ENCODE measurements at places on chromosomes 4 and X.

GRCh38 chr4:131316086-131316485 is 1833.0 kb upstream of the PCDH10 start:
- no peak for DNase-seq

DNA sequence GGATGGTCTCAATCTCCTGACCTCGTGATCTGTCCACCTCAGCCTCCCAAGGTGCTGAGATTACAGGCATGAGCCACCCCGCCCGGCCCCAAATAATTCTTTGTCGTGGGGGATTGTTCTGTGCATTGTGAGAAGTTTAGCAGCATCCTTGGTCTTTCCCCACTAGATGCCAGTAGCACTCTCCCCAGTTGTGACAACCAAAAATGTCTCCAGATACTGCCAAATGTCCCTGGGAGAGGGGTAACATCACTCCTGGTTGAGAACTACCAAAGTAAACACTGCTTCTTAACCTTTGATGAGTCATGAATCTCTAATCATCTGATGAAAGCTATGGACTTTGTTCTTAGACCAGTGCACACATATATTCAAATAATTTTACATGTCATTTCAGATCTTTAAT is 90.7 kb upstream of the BRS3 start:
- DNase-seq = no peak

DNA sequence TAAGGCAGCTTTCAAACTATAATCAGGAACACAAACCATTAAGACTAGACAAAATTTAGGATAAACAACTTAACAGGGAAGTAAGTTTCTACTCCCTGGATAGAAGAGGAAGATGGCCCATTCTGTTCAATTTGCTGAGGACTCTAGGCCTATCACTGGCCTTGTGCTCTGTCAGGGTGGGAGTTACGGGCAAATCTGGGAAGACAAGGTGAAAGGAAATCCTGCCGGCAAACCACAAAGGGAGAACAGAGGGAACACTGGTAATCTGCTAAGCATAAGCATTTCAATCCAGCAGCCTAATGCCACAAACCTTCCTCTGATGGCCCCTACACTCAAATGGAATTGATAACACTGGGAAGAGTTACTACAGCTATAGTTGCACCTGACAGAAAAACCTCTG is 8.3 kb downstream of the GPR82 start:
- DNase-seq = no peak

DNA sequence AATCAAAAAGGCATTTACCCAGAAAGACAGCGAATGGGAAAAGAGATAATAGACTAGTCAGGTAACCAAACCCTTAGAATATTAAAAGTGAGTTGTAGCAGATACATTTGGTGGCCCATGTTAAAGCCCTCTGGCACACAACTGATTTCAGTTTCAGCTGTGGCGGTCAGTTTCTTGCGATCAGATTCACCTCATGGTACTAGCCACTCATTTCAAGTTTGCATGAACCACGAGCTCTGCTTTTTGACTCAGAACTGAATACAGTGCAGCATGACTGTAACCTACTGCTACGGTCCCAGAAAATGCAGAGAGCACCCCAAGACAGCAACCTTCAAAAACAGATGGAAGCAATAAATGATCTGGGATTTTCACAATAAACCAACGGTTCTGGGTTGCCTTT is 919.1 kb upstream of the PCDH10 start:
- DNase-seq = no peak

DNA sequence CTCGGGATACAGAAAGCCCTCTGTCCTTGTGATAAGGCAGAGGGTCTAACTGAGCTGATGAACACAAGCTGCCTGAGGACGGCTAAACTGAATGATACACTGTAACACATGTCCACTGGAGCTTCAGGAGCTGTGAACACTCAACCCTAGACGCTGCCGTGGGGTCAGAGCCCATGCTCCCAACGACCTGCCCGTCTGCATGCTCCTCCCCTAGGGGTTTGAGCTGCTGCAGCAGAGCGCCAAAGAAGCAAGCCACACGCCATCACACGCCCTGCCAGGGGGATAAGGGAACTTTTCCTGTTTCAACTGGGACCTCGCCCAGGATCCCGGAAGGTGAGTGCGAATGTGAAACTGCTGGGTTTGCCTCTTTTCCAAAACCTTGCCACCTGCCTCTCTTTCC is 361.8 kb downstream of the FAT4 start:
- DNase-seq = no peak

DNA sequence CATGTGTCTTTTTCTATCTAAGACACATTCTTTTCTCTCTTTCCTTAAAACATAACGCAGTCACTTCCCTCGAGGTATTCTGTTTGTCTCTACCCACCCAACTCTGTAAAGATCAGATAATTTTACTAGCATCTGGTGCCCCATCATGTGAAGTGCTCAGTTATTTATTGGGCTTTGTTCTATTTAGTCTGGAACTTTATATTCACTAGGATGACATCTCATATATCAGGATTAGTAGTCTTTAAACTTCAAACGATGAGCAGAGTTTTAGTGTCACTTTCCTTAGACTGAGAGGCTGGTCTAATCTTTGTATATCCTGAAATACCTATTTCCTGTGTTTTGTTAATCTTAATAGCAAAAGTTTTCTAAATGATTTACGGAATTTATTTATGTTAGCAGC is 445.5 kb upstream of the NDST3 start:
- DNase-seq = no peak

DNA sequence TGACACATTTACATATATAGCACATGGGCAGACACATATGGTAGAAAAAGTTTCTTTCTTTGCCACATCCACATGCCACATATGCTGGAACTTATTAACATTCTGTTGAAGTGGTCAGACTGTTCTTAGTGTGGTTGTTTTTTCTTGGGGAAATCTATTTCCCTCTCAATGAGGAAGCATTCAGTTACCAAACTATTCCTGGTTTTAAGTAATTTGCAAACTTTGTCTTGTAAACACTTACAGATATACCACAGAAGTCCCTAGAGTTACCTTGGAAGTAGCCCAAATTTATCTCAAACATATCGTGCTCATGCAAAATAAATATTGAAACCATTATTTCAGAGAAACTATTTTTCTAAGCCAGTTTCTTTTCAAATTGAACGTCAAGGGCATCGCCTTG is 625.5 kb upstream of the INTU start:
- DNase-seq = no peak

DNA sequence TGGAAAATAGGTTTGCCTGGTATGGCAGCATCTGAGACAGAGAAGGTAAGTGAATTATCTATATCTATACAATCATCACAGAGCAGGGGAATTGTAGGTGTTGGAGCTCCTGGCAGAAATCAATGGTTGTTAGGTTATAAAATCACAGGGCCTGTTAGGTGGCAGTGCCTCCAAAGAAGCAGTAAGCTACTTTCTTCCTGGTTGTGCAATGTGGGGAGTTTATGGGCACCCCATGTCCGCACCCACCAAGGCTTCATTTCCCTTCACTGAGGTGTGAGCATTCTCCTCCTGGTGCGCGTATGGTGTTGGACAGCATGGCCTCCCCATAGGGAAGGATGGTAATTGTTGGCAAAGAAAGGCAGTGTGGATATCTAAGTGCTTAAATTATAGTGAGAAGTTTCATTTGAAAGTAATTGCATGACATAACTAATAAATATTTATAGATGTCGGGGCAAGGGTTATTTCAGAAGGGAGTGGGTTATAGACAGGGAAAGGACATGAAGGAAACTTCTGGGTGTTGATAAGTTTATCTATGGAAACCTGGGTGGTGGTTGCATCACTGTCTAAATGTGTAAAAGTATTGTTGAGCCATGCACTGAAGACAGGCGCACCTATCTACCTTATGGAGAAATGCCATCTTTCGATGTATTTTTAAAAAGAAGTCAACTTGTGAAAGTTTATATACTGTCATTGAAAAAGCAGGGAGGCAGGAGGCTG is 153.7 kb downstream of the FRAS1 start:
- no peak for DNase-seq

- DNase-seq = no peak
Measured at GRCh38 chr4:120857312-120857711, 65.2 kb downstream of the PRDM5 start.

GRCh38 chrX:50779694-50780093 is 34.3 kb downstream of the SHROOM4 start:
- DNase-seq = no peak

- DNase-seq = no peak
Measured at GRCh38 chrX:100830547-100830946, 10.4 kb downstream of the CSTF2 start.

DNA sequence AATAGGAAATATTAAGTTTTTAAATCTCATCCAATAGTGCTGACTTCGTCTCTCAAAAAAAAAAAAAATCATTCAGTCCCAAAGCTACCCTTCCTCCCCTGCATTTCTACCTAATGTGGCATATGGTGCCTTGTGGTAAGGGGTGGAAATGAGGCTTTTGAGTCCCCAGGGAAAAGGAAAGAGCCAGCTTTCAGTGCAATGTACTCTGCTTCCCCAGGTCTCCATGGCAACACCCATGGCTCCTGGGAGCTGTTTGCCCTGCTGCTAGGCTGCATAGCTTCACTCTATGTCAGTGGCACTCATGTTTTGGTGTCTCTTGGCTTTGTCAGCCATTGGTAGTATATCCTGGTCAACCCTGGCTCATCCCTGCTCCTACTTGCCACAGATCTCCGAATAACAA is 175.9 kb downstream of the SLC39A8 start:
- peak; percentile 2 for DNase-seq

DNA sequence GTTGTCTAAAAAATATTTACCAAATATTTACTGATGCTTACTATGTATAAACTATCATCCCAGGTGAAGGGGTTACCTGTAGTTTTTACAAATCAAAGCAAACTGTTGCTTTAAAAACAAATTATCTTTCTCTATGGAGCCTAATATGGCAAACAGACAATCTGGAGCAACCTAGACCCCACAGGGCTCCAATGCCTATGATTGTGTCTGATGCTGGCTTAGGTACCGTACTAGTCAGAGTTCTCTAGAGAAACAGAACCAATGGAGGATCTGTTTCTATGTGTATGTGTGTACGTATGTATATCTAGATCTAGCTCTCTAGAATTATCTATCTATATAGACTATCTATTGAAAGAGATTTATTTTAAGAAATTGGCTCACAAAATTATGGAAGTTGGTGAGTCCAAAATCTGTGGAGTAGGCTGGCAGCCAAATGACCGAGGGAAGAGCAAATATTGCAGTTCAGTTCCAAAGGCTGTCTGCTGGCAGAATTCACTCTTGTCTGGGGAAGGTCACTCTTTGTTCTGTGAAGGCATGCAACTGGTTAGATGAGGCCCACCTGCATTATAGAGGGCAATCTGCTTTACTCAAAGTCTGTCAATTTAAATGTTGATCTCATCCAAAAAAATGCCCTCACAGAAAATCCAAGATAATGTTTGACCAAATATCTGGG is 127.1 kb upstream of the ENPEP start:
- no peak for DNase-seq

DNA sequence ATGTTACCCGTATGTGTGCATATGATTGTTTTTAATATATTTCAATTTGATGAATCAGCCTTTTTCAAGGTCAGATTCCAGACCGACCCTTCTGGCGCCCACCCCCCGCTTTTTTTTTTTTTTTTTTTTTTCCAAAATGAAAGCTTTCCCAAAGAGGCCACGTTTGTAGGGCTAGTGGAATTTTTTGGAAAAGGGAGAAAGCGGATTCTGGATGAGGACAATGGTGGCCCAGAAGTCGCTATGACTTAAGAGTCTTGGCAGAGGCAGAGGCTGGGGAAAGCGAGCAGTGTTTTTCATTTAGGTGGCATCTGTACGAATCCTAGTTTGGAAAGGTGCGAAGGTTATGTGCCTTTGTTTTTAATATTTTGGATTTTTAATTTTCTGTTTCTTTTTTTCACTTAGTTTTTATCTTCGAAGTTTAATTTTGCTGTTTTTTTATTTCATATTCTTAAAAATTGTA is 14.6 kb downstream of the NDUFB11 start:
- DNase-seq = no peak

- DNase-seq = peak; percentile 11
Measured at GRCh38 chr4:144179152-144179739, 38.7 kb upstream of the GYPA start.

GRCh38 chrX:63526863-63527262 is 175.7 kb upstream of the SPIN4 start:
- DNase-seq = no peak

- no peak for DNase-seq
Measured at GRCh38 chr4:14254252-14254651, 626.7 kb upstream of the BOD1L1 start.

GRCh38 chrX:8805974-8806373 is 4.8 kb upstream of the FAM9A start:
- no peak for DNase-seq

- no peak for DNase-seq
Measured at GRCh38 chr4:145681518-145681917, 1.6 kb downstream of the C4orf51 start.

- DNase-seq = no peak
Measured at GRCh38 chr4:180106122-180106521, 2137.1 kb upstream of the TENM3 start.

- DNase-seq = peak; percentile 45
Measured at GRCh38 chr4:129240816-129241215, 144.9 kb downstream of the C4orf33 start.

GRCh38 chr4:10183462-10183861 is 66.9 kb upstream of the WDR1 start:
- no peak for DNase-seq

DNA sequence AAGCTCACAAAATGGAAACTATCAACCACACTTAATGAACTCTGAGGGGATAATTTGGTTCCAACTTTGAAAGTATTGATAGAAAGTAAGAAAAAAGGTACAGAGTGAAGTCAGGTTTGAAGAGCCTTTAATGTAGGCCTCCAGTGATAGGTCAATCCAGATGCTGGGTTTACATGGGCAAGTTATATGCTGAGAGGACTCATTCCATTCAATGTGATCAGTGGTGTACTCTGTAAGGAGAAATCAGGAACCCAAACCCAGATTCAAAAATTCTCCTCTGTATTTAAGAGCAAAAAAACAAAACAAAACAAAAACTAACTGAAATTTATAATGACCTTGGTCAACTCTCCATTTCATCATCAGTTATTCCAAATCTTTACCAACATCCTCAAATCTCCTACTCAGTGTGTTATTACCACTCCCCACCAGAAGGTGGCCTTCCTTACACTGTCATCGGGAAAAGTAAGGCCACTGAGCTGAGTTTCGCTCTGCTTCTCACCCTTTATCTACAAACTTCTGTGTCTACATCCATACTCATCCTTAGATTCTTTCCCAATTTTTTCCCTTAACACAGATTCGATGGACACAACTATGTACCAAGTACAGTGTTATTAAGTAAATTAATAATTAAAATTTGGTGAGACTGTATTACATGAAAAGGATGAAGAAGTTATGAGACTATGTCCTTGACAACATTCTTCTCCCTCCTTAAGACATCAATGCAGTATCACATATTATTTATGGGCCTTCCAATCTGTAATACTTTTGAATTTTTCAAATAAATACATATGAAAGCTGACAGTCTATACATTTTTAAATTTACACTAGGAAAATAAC is 88.3 kb downstream of the ZAR1 start:
- DNase-seq = peak; percentile 36
